ENCODE measurements at places on chromosomes 7 and 10.

GRCh38 chr10:12975906-12976305 lies 25.6 kb downstream of the CCDC3 start:
- DNase-seq, result no peak

DNA sequence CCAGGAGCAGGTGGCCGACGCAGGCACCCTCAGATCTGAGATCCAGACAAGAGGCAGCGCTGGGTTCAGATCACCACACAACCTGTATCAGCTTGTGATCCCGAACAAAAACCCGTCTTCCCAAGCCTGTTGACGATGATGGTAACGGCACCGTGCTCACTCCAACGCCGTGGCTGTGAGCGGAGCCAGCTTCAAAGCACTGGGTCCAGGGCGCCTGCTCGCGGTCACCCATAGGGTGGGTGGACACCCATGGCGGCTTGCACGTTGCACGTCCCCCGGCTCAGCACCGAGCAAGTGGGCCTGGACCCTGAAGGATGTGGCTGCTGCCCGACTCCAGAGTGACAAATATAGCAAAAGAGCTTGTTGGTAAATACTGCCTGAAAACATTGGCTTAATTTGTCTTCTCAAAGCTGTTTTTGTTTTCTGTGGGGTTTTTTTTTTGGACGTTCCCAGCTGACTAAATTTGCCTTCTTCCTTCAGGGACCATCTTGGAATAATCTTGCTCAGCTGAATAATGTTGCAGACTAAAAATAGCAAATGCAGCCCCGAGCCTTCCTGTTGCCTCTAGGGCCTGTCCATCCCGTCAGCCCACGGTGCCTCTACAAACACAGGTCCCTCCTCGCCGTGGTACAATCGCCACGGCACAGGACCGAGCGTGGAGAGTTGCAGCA lies 41.0 kb downstream of the FOXK1 start:
- no peak for DNase-seq

GRCh38 chr10:131231965-131232541 lies 79.5 kb downstream of the TCERG1L start:
- no peak for DNase-seq

GRCh38 chr7:107103369-107103768 lies 58.9 kb downstream of the PRKAR2B start:
- DNase-seq, result no peak

DNA sequence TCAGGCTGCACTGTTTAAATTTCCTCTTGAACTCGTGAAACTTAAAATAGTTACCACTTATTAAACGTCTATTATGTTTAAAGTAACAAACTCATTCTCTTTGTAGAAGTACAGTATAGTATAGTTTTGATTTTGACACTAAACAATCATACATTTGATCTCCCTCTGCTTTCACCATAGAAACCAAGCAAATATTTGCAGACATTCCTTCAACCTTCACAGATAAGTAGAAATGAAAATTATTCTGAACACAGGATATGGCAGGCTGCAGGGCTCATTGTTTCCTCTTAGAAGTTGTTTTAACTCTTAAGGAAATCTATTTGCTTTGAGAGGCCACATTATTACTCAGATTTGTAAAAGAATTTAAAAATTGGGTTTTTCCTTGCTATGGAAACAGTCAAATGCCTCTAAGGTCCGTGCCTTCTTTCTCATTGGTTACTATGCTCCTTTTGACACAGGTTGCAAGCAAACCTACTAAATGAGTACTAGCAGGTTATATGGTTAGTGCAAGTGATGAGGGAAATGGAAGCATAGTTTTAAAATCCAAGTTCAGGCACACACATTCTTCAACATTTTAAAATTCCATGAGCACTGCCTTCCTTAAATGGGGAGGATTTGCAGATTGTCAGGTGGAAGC lies 92.8 kb upstream of the FAM133B start:
- no peak for DNase-seq

DNA sequence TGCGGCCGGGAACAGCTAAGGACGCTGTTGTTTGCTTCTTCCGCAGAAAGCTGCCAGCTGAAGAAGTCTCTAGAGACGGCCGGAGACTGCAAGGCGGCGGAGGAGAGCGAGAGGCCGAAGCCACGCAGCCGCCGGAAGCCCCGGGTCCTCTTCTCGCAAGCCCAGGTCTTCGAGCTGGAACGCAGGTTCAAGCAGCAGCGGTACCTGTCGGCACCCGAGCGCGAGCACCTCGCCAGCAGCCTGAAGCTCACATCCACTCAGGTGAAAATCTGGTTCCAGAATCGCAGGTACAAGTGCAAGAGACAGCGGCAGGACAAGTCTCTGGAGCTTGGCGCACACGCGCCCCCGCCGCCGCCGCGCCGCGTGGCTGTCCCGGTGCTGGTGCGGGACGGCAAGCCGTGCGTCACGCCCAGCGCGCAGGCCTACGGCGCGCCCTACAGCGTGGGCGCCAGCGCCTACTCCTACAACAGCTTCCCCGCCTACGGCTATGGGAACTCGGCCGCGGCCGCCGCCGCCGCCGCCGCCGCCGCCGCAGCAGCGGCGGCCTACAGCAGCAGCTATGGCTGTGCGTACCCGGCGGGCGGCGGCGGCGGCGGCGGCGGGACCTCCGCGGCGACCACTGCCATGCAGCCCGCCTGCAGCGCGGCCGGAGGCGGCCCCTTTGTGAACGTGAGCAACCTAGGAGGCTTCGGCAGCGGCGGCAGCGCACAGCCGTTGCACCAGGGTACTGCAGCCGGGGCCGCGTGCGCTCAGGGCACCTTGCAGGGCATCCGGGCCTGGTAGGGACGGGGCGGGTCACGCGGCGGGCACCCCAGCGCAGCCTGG lies 2.4 kb downstream of the NKX2-3 start:
- no peak for DNase-seq

GRCh38 chr7:122260336-122260735 lies 44.2 kb downstream of the FEZF1 start:
- no peak for DNase-seq

DNA sequence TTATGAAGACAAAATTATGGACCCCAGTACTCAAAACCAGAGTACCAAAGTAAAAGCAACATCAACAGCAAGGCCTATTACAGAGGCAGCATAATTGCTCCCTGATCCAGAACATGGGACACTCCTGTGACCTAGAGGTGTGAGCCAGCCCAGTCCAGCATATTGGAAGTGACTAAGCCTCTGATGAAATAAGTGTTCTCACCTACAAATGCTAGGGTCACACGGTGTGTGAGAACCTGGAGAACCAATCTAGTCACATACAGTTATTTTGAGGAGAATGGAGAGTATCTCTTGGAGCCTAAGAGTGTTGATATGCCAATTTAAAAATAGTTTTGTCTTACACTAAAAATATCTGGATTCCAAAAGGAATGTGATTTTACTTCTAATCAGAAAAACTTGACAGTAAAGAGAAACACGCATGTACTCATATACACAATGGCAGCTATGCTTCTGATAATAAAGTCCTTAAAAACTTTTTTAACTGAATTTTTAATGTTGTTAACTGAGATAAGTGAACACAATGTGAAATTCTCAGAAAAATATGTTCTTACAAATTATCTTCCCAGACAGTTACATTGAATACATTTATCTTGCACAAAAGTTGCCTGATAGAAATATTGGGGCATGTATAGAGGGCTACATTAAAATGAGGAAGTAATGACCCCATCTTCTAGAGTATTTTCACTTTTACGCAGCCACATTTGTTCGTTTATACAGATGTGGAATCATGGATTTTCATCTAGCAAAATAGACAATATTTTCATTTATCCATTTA lies 56.8 kb upstream of the CD36 start:
- no peak for DNase-seq

GRCh38 chr7:41880107-41880506 lies 177.2 kb upstream of the INHBA start:
- no peak for DNase-seq

Measured in anterior cingulate cortex (tissue), 58 donors.